ENCODE measurements at places on chromosomes 5 and 9.
A peak's percentile ranks its signal among the peaks of the same experiment; 100 is the strongest.

- peak overlapping the region; percentile 40 for H3K27ac ChIP-seq
- H3K36me3 ChIP-seq: no peaks in the 10 kb centered on the region
- H3K4me3 ChIP-seq: no peak overlapping the region
- no peaks in the 10 kb centered on the region for H3K4me1 ChIP-seq
- peaks cover 10% of the 10 kb centered on the region for H3K27me3 ChIP-seq
Measured at GRCh38 chr9:134307674-134308638, 18.3 kb upstream of the RXRA start.

- H3K27ac ChIP-seq: peak overlapping the region; percentile 22
- H3K27me3 ChIP-seq: no peaks in the 10 kb centered on the region
Measured at GRCh38 chr9:123584202-123585176, 228.5 kb downstream of the CRB2 start.

GRCh38 chr5:96312383-96312782 lies 120.7 kb downstream of the PCSK1 start:
- DNase-seq: no peak
- H3K4me3 ChIP-seq: no peak overlapping the region
- H3K36me3 ChIP-seq: peaks cover 4% of the 10 kb centered on the region
- H3K27ac ChIP-seq: no peak overlapping the region
- H3K27me3 ChIP-seq: no peaks in the 10 kb centered on the region

DNA sequence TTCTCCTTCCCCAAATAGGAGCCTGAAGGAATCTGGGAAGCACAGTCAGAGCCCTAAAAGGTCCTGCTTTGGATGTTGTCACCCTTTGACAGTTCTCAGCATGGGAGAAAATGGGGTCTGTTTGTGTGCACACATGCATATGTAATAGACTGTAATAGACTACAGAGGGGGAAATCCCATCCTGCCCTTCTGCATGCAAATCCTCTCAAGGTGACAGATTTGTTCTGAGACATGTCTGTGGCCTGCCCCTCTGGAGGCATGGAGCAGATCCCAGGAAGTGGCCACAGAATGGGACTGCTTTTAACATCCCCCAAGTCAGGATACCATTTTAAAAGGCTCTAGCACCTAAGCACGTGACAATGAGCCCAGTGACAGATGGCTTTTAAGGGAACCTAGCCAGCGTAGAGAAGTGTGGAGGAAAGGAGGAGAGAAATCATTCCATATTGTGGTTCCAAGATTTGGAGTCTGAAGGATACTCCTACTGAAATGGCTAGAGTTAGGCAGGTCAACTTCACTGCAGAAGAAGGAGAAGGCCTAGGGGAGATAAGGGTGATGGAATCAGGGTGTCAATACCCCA lies 483.5 kb downstream of the SPOCK1 start:
- H3K27me3 ChIP-seq: peaks cover 60% of the 10 kb centered on the region
- no peak overlapping the region for H3K4me3 ChIP-seq
- no peaks in the 10 kb centered on the region for H3K36me3 ChIP-seq
- peaks cover 21% of the 10 kb centered on the region for H3K4me1 ChIP-seq
- DNase-seq: no peak

- no peak for DNase-seq
- peak overlapping the region; percentile 62 for H3K27ac ChIP-seq
- peaks cover 7% of the 10 kb centered on the region for H3K27me3 ChIP-seq
- peaks cover 15% of the 10 kb centered on the region for H3K4me1 ChIP-seq
- H3K4me3 ChIP-seq: no peak overlapping the region
Measured at GRCh38 chr9:114677418-114677817, 4.6 kb downstream of the TEX48 start.

DNA sequence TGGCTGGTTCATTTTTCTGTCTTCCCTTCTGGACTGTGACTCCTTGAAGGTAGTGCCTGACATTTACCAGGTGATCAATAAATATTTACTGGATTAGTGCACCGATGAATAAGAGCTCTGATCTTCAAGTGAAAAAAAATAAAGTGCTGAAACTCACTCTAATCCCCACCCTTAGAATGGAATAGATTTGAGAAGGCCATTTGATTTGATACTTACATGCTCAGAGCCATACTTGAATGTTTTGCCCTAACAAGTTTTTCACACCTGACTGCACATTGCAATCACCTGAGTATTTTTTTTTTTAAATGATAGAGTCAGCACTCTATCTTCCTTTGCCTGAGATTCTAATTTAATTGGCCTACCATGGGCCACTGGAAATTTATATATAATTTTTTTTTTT lies 105.7 kb downstream of the LRRC70 start:
- no peak overlapping the region for H3K4me3 ChIP-seq
- no peaks in the 10 kb centered on the region for H3K27me3 ChIP-seq
- DNase-seq: no peak
- H3K36me3 ChIP-seq: peaks cover 1% of the 10 kb centered on the region

GRCh38 chr5:67181648-67182221 lies 14.9 kb downstream of the CD180 start:
- peaks cover 3% of the 10 kb centered on the region for H3K4me1 ChIP-seq
- H3K27ac ChIP-seq: no peak overlapping the region
- DNase-seq: no peak
- H3K4me3 ChIP-seq: no peak overlapping the region
- H3K27me3 ChIP-seq: peaks cover 6% of the 10 kb centered on the region
- H3K36me3 ChIP-seq: no peaks in the 10 kb centered on the region

DNA sequence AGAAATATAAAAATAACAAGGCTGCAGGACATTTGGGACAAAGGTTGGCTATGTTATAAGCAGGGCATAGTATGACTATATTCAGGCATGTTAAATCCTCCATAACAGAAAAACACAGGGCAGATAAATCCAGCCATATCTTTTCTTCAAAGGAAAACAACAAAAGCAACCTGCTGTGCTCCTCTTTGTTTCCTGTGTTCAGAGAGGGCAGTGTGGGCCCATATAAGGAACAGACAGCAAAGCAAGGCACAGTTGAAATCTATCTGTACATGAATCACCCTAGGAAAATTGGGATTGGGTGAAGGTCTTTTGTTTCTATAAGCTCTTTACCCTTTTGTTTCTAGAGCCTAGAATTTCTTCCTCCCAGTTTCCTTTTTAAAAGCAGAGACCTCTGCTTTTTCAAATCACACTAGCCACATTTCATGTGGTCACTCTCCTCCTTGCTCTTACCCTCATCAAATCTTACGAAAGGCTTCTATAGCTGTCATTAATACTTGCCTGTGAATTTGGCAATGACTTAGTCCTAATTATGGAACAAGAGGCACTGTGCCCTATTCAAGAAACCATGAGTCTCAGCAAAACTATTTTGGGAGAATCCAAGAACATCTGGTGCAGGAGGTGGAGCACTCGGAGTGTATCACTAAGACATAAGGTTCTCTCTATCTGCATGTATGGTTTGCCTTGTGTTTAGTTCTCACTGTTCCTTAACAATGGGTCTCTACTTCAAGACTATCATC lies 1.8 kb downstream of the GZMA start:
- no peak for DNase-seq
- H3K27me3 ChIP-seq: peaks cover 2% of the 10 kb centered on the region
- no peaks in the 10 kb centered on the region for H3K4me1 ChIP-seq
- no peak overlapping the region for H3K27ac ChIP-seq

DNA sequence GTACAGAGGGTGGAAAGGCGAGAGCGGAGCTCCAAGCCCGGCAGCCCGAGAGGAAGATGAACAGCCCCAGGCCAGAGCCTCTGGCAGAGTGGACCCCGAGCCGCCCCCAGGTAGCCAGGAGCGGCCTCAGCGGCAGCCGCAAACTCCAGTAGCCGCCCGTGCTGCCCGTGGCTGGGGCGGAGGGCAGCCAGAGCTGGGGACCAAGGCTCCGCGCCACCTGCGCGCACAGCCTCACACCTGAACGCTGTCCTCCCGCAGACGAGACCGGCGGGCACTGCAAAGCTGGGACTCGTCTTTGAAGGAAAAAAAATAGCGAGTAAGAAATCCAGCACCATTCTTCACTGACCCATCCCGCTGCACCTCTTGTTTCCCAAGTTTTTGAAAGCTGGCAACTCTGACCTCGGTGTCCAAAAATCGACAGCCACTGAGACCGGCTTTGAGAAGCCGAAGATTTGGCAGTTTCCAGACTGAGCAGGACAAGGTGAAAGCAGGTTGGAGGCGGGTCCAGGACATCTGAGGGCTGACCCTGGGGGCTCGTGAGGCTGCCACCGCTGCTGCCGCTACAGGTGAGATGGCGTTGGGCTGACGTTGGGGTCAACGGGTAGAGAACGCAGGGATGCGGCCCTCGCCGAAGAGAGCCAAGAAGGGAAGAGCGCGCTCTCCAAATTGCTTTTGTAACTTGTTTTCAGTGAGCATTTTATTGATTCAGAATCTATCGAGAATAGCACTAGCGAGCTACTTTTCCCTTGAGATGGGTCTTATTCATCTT lies at the start of gene PTGER4:
Gene PTGER4, plus strand, starts transcription at position 3 of the 769 bp plus-strand sequence. CDS start 1,079 bp downstream, outside the sequence.
- peak; percentile 10 for DNase-seq
- H3K4me3 ChIP-seq: peak within 1 kb of the TSS; percentile 87
- peaks cover 40% of the 10 kb centered on the region for H3K4me1 ChIP-seq
- no peaks in the 10 kb centered on the region for H3K36me3 ChIP-seq
- peak within 1 kb of the TSS; percentile 94 for H3K27ac ChIP-seq

DNA sequence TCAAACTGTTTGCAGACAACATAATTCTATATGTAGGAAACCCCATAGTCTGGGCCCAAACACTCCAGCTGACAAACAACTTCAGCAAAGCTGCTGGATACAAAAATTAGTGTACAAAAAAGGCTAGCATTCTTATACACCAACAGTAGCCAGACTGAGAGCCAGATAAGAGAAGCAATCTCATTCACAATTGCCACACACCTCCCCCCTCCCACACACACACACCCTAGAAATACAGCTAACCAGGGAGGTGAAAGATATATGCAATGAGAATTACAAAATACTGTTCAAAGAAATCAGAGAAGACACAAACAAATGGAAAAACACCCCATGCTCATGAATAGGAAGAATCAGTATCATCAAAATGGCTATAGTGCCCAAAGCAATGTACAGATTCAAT lies 9.0 kb downstream of the MTREX start:
- H3K27ac ChIP-seq: no peak overlapping the region
- DNase-seq: no peak
- H3K36me3 ChIP-seq: peaks cover 12% of the 10 kb centered on the region
- no peaks in the 10 kb centered on the region for H3K4me1 ChIP-seq
- H3K27me3 ChIP-seq: no peaks in the 10 kb centered on the region

DNA sequence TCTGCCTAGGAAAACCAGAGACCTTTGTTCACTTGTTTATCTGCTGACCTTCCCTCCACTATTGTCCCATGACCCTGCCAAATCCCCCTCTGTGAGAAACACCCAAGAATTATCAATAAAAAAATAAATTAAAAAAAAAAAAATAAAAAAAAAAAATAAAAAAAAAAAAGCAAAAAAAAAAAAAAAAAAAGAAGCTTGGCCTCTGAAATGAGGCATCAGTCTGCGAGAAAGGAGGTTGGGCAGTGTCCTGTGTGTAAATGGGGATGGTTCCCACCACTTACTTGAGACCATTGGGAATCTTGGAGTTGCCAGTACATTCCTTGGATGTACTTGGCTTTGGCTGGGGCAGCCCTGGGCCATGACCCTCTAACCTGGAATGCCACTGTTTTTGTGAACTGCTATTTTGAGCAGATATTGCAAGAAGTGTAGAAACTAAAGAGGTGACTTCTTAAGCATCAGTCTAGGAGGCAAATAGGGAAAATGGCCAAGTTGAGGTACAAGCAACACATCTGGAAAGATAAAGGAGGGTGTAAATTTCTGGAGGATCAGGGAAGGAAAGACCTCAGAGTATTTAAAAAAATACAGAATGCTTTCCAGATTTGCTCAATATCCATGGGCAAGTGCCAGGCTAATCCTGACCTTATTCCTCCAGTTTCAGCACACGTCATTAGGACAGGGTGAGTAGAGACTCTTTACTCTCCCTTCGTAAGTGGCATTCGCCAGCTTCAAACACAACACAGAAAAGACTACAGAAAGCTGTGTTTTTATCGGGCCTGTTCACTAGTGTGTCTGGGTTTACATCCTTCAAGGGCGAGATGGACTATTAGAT lies 58.1 kb downstream of the HSPA4 start:
- H3K4me3 ChIP-seq: no peak overlapping the region
- H3K4me1 ChIP-seq: peaks cover 3% of the 10 kb centered on the region
- peaks cover 21% of the 10 kb centered on the region for H3K27me3 ChIP-seq
- no peak for DNase-seq
- H3K27ac ChIP-seq: no peak overlapping the region
- peaks cover 19% of the 10 kb centered on the region for H3K36me3 ChIP-seq

DNA sequence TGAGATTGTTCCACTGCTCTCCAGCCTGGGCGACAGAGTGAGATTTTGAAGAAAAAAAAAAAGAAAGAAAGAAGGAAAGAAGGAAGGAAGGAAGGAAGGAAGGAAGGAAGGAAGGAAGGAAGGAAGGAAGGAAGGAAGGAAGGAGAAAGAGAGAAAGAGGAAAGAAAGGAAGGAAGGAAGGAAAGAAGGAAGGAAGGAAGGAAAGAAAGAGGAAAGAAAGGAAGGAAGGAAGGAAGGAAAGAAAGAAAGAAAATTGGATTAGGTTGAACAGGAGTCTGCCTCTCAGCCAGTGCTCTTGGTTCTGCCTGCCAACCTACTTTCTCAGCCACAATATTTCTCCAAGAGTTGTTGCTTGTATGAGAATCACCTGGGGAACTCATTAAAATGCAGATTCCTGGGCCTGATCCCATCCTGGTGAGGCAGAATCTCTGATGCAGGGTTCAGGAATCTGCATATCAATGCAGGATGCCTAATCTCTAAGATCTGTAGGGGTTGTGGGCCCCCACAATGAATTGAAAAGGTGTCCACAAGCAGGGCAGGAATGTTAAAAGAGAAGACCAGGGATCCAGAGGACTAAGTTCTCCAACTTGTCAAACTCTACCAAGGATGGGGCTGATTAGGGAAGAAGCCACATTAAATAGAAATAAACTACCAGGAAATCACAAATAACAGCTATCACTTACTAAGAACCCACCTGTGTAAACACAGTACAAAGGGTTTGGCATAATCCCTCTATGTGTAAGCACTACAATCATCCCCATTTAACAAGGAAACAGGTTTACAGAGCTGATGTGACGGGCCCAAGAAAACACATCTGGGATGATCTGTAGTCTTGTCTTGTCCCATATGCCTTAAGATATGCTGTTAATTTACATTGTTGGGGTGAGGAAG lies 23.4 kb upstream of the GALNT10 start:
- H3K4me1 ChIP-seq: peaks cover 5% of the 10 kb centered on the region
- H3K27me3 ChIP-seq: peaks cover 45% of the 10 kb centered on the region
- no peak overlapping the region for H3K4me3 ChIP-seq

GRCh38 chr9:111525056-111525977 lies at the start of gene ZNF483:
Gene ZNF483 (plus strand): TSS chr9:111525179. CDS start chr9:111527396, 2,217 bp downstream.
- H3K27me3 ChIP-seq: peaks cover 9% of the 10 kb centered on the region
- H3K4me3 ChIP-seq: peak within 1 kb of the TSS; percentile 84
- peak within 1 kb of the TSS; percentile 97 for H3K27ac ChIP-seq
- peaks cover 2% of the 10 kb centered on the region for H3K36me3 ChIP-seq
- peaks cover 15% of the 10 kb centered on the region for H3K4me1 ChIP-seq

- no peak for DNase-seq
- no peaks in the 10 kb centered on the region for H3K27me3 ChIP-seq
- H3K4me1 ChIP-seq: peaks cover 14% of the 10 kb centered on the region
- no peak overlapping the region for H3K4me3 ChIP-seq
- H3K27ac ChIP-seq: no peak overlapping the region
- peaks cover 5% of the 10 kb centered on the region for H3K36me3 ChIP-seq
Measured at GRCh38 chr5:145806923-145807322, 28.2 kb downstream of the PRELID2 start.

GRCh38 chr5:35856765-35857351 lies at the start of gene IL7R:
Gene IL7R (plus strand): TSS chr5:35856891. CDS start chr5:35856978, 87 bp downstream.
- no peak for DNase-seq
- H3K4me3 ChIP-seq: no peak within 1 kb of the TSS
- peaks cover 5% of the 10 kb centered on the region for H3K4me1 ChIP-seq
- no peaks in the 10 kb centered on the region for H3K36me3 ChIP-seq

All from progenitor cell of endocrine pancreas (in vitro differentiated cells).